AG04449 (cell line): ENCODE measurements at places on chromosomes 4 and X.

DNA sequence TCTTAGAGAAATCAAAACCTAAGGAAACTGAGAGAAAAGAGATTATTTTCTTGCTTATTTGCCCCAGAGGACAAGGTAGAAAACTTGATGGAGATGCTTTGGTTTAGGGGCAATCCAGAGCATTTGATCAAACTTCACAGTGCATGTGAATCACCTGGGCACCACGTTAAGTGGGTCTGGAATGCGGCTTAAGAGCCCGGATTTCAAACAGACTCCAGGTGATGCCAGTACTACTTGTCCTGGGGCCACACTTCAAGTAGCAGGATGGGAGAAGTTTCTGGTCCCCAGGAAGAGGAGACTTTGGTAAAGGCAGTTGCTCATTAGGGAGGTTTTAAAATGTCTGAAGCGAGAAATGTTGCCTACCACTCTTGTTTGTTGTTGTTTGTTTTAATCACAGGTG lies 51.8 kb downstream of the PHOX2B start:
- no peak for DNase-seq

DNA sequence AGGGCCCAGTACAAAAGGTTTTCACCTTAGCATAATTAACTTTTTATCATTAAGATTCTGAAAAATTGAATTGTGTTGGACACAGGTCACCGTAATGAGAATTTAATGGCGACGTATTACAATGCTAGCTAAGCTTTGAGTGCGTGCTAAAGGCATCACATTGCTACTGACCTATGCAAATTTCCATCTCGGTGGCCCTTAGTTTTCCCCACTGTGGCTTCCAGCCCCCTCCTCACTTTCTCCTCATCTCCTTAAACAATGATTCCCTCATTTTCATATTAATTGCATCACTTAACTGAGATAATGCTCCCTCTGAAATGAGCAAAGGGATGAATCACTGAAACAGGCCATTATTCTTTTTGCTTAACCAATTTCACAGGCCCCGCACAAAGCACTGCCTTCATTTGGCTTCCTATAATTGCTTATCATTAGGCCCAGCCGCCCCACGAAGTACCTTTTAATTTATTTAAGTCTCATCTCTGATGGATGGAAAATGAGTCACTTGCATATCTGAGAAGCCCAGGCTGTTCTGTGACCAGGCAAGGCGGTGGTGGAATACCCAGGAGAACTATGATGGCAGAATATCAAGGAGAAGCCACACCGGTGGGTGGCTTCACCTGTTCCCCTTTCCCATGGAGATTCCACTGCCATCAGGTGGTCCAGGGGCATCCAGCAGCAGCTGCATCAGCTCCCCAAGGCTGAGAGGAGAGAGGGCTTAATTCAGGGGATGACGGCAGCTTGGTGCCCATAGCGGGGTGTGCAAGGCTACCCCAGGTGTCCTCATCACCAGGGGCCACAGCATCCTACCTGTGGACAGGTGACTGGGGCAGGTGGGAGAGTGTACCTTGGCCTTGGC lies 223.8 kb upstream of the BOD1L1 start:
- no peak for DNase-seq

DNA sequence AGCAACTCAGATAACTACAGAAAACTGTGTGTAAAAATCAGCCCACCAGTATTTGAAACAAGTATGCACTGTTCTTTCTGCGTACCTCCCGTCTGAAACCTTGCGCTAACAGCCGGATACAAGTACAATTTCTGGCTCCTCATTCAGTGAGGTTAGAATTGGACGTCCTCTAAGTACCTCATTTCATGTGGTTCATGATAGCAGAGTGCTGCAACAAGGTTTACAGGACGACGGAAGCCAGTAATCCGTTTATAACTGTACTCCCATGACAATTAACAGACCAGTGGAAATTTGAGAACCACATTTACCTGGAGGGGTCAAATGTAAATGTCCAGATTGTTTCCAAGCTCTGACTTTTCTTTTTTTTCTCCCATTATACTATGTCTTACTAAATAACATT lies 52.9 kb upstream of the TENM3 start:
- no peak for DNase-seq

DNA sequence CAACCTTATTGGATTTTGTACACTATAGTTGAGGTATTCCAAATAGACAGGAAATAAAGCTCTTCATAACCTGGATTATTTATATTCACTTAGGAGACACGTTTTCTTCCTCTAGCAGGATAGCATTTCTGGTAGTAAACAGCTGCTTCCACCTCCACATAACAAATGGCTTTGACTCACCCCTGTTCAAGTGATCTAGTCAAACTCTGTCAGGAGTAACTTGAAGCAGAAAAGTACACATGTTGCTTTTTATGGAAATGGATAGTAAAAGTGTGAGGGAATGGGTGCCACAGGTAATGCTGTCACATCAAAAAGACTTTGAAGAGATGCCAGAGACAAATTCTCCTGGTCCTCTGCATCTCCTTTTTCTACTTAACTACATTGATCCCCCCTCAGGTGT lies 258.7 kb upstream of the SLC7A11 start:
- no peak for DNase-seq

DNA sequence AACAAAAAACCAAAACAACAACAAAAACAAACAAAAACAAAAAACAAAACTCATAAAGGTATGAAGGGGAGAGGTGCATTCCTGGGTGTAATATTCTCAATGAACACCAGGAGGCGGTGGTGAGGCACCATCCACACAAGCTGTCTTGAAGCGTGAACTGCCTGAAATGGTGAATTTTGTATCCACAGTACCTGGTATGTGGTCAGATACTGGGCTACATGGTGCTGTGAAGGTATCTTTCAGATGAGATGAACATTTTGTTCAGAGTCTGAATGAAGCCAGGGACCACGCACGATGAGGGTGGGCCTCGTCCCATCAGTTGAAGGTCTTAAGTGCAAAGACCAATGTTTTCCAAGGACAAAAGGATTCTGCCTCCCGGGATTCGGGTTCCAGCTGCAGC lies 58.5 kb downstream of the ASMT start:
- no peak for DNase-seq

GRCh38 chrX:113828470-113828869 lies 755.4 kb upstream of the HTR2C start:
- no peak for DNase-seq

GRCh38 chrX:134315866-134316265 lies 78.9 kb downstream of the CCDC160 start:
- no peak for DNase-seq
